Activated CD8-positive, alpha-beta T cell treated with anti-CD3 and anti-CD28 coated beads, Interleukin-2, amount 10 ng/mL, durations not matched to agents 7 days and 5 days (primary cell): ENCODE measurements at places on chromosomes 1 and 21. TPM values are rescaled to one million over a fixed set of nuclear protein-coding genes. Genes with fewer than 3 reads are reported as not detected.
A peak's percentile ranks its signal among the peaks of the same experiment; 100 is the strongest.

DNA sequence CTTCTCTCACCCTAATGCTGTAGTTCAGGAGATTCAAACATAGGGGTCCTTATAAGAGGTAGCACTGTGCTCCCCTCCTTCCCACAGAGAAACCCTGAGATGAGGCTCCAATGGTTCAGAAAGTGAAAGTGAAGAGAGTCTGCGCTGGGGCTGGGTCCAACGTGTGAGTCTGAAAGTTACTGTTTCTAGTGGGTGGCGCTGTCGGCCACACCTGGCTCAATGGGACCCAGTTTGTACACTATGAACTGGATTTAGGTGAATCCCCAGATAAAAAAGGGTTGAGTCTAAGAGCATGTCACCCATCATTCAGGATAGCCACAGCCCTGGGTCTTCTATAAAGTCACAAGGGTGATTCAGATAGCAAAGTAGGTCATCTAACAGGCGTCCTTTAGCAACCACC is 2.8 kb downstream of the SMCP start:
- DNase-seq = no peak

GRCh38 chr1:216807696-216808095 is 84.5 kb upstream of the ESRRG start:
- DNase-seq = no peak

GRCh38 chr1:164755690-164756089 is 196.7 kb downstream of the PBX1 start:
- no peak for DNase-seq

GRCh38 chr1:228228601-228229074 is 20.8 kb downstream of the OBSCN start:
- DNase-seq = no peak

GRCh38 chr1:207691841-207692240 is 46.9 kb downstream of the CR1L start:
- no peak for DNase-seq

DNA sequence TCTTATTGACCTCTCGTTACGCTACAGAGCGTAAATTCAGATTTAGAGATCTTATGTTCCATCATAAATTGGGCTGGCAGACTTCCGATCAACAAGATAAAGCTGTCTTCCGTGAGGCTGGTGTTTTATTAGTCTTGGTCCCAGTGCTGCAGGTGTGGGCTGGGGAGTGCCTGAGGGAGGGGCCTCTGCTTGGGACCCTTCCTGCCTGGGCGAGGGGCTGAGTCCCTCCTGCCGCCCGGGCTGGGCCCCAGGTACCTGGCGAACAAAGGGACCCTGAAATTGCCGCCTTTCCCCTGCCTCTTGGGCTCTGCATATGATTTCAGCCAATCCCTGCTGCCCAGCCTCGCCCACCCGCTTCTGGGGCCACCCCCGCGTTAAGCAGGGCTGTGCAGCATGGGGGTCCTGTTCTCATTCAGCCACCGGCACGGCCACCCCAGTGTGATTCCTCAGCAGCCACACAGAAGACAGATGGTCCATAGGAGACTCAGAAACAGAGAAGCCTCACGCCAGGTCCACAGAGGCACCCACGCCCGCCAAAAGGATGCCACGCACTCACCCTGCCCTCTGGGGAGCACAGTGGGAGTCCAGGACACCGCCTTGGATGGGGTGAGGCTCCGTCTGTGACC is 6.1 kb upstream of the SAMD11 start:
- no peak for DNase-seq

- DNase-seq = no peak
These were observed 70.9 kb downstream of the NAV1 start for GRCh38 chr1:201609661-201610318.

- DNase-seq = no peak
These were observed 50.6 kb upstream of the SLC35A3 start for GRCh38 chr1:99919220-99919619.

GRCh38 chr21:26423511-26423910 is 149.6 kb downstream of the CYYR1 start:
- no peak for DNase-seq

GRCh38 chr21:35559128-35559828 is 501.0 kb downstream of the SETD4 start:
- DNase-seq = no peak

DNA sequence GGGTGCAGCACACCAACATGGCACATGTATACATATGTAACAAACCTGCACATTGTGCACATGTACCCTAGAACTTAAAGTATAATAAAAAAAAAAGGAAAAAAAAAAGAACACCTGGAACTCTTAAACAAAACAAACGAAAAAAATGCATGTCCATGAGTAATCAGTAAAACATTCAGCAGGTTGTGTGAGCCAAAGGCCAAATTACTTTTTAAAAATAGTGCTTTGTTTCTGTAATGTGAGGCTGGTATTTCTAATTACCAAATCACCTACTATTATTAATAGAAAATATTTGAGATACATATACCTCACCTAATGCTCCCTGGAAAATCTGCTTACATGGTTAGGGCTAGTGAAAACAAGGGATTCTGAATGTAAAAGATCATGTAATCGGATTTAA is 294.4 kb upstream of the NR5A2 start:
- no peak for DNase-seq

- no peak for DNase-seq
These were observed 51.8 kb downstream of the SPEN start for GRCh38 chr1:15899266-15899665.

- peak; percentile 86 for DNase-seq
These were observed 40.2 kb downstream of the FASLG start for GRCh38 chr1:172699111-172699510.

DNA sequence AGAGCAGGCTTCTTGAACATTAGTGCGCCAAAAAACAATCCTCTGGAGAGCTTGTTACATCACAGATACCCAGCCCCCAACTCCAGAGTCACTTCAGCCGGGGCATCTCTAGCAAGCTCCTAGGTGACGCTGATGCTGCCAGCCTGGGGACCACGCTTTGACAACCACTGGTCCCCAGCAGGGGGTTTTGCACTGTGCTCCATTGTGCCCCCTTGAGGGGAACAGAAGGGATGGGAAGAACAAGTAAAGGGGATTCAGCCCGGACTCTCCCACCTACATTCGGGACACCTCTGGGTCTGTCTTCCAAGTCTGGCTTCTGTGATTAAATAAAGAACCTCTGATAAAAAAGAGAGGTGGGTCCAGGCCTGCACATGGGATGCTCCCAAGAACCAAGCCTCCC is 60.4 kb downstream of the ATP5PO start:
- DNase-seq = peak; percentile 21

DNA sequence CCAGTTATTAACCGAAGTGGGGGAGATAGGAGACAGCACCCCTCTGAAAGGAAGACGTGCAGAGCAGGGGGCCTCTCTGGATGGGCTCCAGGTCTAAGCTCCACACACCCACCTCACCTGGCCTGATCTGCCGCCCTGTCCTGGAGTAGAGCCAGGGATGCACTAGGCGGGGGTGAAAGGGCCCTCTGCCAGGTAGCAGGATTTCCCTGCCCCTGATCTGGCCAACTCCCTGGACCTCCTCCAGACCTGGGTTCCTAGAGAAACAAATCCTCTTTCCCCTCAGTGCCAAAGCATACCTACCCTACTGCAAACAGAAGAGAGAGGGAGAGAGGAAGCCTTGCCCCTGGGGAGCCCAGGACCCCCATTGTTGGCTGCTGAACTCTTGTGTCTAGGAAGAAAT is 2.0 kb downstream of the CRABP2 start:
- DNase-seq = no peak

- no peak for DNase-seq
These were observed 1.4 kb downstream of the TSSK3 start for GRCh38 chr1:32363713-32364112.

DNA sequence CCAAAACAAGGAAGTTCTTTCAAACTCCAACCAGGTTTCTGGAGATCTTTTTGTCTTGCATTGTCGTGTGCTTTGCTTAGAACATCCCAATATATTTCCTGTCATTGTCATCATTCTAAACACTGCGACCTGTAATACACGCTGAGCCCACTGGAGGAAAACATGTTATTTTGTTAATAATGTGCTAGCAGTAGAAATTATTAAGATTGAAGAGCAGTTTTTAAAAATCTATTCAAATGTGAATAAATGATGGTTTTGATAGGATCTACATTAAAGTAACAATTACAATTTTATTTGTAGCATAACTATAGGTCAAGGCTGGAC is 268.5 kb downstream of the PTPRC start:
- DNase-seq = no peak

DNA sequence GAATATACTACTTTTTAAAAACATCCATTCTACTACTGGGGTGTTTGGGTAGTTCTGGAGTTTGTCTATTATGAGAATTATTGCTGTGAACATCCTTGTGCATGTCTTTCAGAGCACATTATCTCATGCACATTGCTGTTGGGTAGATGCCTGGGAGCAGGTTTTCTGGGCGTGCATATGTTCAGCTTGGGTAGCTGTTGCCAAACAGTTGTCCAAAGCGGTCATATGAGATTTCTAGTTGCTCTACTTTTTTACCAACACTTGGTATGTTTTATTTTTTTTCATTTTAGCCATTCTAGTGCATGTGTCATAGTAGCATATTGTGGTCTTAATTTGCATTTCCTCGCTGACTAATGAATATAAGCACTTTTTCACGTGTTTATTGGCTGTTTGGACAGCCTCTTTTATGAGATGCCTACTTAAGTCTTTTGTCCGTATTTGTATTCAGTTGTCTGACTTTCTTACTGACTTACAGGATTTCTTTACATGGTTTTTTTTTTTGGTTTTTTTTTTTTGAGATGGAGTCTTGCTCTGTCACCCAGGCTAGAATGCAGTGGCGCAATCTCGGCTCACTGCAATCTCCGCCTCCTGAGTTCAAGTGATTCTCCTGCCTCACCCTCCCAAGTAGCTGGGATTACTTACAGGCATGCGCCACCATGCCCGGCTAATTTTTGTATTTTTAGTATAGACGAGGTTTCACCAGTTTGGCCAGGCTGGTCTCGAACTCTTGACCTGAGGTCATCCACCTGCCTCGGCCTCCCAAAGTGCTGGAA is 18.1 kb downstream of the ZDHHC18 start:
- no peak for DNase-seq

DNA sequence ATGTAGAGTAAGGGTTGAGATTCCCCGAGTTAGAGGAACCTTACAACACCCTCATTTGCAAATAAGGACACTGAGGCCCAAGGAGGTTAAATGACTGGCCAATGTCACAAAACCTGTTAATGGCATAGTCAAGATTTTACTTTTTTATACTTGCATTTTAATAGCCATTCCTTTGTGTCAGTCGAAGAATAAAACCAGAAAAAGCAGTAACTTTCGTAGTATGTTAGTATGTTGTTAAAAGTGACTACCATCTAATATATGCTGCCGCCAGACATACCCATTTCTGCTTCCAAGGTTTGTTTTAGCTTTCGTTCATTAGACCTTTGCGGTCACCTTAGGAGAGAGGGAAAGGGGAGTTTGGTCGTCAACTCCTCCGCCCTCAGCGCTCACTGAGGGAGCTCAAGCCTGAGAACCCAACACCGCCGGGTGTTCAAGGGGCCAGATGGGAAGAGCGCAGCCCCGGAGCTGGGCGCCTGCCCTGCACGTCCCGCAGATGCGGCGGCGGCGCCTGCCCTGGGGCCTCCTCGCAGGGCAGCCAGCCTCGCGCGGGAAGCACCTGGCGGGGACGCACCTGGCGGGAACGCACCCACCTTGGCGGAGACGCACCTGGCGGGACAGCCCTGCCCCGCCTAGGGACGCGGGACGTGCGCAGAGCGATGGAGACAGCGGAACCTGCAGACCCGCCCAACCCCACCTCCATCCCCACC is 466 bp downstream of the VPS26C start:
- no peak for DNase-seq

- no peak for DNase-seq
These were observed 96.6 kb upstream of the TNR start for GRCh38 chr1:175839779-175840669.

- no peak for DNase-seq
These were observed 79.9 kb upstream of the ATP1A1 start for GRCh38 chr1:116292929-116293725.

- no peak for DNase-seq
These were observed 24.0 kb upstream of the CPT2 start for GRCh38 chr1:53172426-53173128.

- DNase-seq = no peak
These were observed 57.3 kb downstream of the SYF2 start for GRCh38 chr1:25174730-25175612.

DNA sequence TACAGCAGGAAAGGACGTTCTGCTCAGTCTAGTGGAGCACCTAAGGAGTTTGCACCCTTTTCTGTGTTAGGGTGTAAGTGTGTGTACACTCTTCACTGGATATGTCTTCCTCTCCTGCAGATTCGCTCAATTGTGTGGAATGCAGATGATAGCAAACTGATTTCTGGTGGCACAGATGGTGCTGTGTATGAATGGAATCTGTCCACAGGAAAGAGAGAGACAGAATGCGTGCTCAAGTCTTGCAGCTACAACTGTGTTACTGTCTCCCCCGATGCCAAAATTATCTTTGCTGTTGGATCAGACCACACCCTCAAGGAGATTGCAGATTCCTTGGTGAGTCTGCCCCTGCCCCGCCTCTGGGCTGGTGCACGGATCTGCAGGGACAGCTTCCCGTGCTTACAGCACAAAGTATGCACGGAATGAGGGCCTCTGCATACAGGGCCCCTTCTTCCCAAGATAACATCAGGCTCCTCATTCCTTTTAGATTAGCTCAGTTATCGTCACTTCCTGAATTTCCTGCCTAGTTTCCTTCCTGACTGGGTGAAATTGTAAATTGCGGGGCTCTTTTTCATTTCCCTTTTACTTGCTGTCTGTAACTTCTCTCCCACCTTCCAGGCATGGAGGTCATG is 34.6 kb downstream of the CFAP57 start:
- DNase-seq = no peak

DNA sequence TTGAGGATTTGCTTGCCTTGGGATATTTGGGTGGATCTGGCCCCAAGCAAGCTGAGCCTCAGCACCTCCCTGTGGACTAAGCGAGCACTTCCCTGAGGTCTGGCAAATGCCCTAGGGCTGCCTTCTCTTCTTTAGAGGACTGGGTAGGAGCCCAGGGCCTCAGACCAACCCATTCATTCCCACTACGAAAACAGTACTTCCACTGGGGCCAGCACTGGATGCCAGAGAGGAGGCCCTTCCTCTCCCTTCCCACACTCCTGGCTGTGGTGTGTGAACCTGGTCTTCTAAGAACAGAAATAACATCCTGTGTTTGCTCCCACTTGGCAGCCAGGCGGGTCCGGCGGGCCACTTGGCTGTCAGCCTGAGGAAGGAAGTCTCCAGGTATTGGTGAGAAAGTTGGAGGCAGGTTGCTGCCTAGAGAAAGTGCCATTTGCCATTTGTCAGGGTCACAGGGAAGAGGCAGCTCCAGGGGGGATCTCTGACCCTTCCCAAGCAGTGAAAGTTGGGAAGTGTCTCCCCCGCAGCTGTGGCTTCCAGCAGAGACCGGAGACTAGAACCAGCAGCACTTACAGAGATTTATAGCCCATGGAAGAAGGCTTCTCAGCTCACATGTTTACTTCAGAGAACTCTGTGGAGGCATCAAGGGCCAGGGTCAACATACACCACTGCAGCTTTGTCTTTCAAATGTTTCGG is 323.5 kb downstream of the SIPA1L2 start:
- DNase-seq = no peak

- no peak for DNase-seq
These were observed 42.8 kb upstream of the SIM2 start for GRCh38 chr21:36656138-36656537.

C1orf210 gene
- total RNA-seq = not detected

KCNH1 gene
- total RNA-seq = not detected

NKAIN1 gene
- total RNA-seq = 2.0 TPM

ZBTB40 gene
- 14.8 TPM for total RNA-seq

EFCAB14 gene
- 81.4 TPM for total RNA-seq

IRF6 gene
- total RNA-seq = 0.16 TPM

ALG6 gene
- 25.6 TPM for total RNA-seq

FCMR gene
- total RNA-seq = 51.5 TPM

OSCP1 gene
- total RNA-seq = 0.66 TPM

TNFRSF4 gene
- 1.6 TPM for total RNA-seq

RNF187 gene
- 129 TPM for total RNA-seq
